ENCODE measurements at places on chromosomes 2 and 18.

- no peak for DNase-seq
These were observed 800.1 kb downstream of the SATB2 start for GRCh38 chr2:198657512-198658121.

GRCh38 chr18:75524841-75525240, 97.3 kb upstream of the SMIM21 start:
- no peak for DNase-seq

DNA sequence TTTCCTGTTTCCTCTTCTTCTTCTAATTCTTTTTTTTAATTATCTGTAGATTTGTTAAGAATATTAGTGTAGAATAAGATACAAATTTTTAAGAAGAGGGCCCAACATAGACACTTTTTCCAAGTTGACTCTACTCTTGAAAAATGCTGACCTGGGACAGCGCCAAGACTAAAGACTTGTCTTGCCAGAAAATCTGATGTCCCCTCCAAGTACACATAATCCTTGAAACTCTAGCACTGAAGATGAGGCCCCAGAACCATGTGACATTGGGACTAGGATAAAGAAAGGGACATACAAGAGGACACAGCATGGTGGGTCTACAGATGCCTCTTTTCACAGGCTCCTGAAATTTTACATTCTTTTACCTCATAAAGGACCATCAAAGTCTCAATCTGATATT, 271.6 kb upstream of the SESTD1 start:
- DNase-seq = no peak

GRCh38 chr2:168461942-168462331, 5.9 kb downstream of the CERS6 start:
- no peak for DNase-seq

DNA sequence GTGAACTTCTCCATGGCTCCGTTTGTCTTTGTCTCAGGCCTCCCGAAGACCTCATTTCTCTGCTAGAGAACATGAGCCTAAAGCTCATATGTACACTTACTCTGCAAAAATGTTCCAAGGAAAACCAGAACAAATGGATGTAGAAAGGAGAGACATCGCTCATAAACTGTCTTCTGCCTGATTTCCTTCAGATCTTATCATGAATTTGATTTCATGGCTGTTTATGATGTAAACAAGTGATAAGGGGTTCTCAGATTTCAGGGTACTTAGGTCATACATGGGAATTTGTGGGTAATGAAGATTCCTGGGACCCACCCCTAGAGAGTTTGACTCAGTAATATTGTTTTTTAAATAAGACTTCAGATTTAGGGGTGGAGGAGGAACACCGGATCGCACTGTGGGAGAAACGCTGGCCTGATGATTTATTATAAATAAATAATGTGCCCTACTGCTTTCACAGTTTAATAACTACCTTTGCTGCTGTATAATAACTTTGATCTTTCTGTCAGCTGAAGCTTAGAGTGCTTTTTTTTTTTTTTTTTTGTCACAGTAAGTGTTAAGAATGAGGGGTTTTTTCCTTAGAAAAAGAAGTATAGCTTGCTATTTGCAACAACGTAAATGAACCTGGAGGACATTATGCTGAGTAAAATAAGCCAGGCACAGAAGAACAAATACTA, 14.9 kb downstream of the AOX1 start:
- DNase-seq = no peak

DNA sequence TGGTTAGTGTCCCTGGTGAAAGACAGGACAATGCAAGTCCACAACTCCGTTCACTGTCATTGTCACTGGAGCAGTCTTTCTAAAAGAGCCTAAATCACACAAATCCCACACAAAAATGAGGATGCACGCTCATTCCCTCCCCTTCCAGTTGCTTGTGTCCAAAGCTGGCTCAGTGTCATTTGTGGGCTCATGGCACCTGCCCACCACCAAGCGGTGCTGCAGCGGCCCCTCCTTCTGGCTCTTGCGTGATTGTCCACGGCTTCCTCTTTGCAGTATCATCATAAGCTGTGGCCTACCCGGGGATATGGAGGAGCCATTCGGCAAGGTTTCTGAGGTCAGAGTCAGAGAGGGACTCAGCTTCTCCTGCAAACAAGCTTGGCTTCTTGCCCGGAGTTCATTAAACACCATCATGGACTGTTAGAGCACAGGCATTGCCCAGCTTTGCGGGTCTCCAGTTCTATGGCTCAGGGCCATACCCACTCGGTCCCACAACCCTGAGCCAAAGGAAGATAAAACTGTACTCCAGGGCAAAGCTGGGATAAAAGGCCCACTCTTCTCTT, 179.4 kb upstream of the AGAP1 start:
- DNase-seq = no peak

DNA sequence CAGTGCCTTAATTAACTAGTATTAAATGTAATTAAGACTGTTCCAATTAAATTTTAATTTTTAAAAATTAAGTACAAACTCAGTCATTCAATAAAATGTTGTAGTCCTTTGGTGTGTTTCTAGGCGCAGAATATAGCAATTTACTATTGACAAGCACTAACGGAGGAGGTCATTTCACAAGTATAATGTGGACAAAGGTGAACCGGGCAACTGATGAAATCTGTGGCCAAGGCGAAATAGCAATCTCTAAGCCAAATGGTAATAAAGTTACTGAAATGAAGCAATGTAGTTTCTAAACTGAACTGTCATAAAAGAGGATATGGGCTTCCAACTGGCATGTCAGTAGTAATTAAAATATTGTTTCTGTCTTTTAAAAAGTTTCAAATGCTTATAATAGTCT, 27.5 kb downstream of the FIGN start:
- DNase-seq = no peak

GRCh38 chr2:205822579-205822978, 140.3 kb downstream of the NRP2 start:
- DNase-seq = no peak
